Occipital lobe (tissue), 3 donors: ENCODE measurements at places on chromosomes 1 and 21. TPM values are rescaled to one million over a fixed set of nuclear protein-coding genes. Genes with fewer than 3 reads are reported as not detected.

- no peak for DNase-seq
Measured at GRCh38 chr1:20158358-20159070, 19.4 kb downstream of the PLA2G2F start.

DNA sequence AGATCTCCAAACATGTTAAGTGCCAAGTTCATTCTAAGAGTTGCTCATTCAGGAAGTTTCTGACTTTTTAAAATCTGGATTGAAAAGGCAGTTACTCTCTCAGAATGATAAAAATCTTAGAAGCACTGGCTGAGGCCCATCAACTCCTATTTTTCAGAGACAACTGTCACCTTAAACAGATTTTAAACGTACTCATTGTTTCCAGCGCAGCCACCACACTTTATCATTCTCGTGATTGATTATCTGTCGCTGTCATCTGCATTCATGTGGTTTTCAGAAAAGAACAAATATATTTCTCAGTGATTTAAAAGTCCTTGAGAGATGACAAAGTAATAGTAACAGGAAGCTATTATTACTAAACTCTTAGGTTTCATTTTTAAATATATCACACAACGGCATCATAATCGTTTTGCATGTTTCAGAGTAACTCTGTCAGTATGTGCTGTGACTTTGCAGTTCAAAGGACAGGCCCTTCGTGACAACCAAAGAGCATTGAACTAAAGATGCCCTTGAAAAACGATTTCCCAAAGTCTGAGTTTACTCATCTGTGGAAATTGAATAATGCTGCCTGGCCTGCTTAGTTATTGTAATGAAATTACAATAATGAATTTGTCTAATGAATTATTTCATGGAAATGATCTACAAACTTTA lies 14.9 kb upstream of the KCNK1 start:
- DNase-seq = no peak

DNA sequence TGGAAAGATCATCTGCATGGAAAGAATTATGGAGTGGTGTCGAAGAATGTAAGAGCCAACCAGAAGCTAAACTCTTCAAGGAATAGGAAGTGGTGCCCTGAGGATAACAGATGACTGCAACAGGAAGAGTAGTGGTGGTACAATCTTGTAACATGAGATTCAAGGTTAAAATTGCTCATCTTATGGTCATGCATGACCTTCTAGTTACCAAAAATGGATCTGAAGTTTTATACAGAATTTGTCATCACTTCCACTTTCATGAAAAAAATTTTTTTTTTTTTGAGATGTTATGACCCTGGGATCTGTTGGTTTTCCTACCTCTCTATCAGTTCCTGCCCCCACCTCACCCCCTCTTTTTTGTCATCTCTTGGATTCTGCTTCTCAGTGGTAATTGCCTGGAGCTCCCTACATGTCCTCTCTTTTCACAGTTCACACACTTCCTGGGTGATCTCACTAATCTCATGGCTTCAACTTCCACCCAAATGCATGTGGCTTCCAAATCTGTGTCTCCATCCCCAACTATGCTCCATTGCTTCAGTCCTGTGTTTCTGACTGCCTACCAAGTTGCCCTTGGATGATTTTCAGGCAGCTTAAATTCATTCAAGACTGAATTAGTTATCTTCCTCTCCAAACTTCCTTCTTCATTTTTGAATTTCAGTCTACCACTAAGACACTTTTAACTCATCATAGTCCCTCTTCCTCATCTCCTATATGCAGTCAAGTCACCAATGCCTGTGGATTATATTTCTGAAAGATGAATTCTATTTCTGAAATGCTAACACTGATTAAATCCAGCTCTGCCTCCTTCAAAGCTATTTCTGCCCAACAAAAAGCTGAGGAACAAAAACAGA lies 48.4 kb downstream of the SLAMF6 start:
- no peak for DNase-seq

DNA sequence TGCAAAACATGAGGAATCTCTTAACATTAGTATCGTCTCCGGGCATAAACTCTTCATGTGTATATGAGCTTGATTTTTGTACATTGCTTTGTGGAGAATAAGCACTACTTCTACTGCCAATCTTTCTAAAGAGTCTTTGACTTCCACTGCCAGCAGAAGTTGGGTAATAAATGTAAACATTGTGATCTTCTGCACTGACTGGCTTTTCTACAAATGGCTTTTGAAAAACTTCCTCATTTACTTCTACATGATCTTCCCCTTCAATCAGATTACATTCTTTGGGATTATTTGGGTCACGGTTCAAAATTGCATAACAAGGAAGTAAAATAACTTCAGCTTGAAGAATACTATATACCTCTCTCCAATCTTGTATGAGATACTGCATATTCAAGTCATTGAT lies 30.4 kb upstream of the SLC44A5 start:
- DNase-seq = no peak

DNA sequence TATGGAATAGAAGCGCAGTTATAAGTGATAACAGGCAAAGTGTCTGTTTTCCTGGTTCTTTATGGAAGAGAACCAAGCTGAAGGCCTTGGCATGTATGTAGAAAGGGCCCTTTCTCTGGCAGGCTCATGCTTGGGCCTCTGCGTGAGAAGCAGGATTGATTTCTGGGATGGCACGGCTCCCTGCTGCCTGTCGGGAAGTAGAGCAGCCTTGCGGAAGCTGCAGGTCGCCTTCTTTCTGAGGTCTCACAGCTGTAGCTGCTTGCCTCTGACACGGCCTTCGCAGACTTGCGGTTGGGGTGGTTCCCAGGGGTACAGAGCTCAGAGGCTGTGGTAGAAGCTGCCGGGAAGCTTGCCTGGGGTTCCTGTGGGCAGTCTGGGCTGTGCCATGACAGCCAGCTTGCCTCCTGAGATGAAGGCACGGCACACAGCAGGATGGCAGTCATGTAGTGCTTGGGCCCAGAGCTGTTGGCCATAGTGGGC lies 39.4 kb downstream of the TRAPPC10 start:
- DNase-seq = no peak

- no peak for DNase-seq
Measured at GRCh38 chr1:46490406-46490655, 695 bp downstream of the DMBX1 start.

GRCh38 chr1:217881131-217881543 lies 250.0 kb downstream of the SPATA17 start:
- no peak for DNase-seq

GRCh38 chr1:93537396-93537795 lies 89.5 kb downstream of the FNBP1L start:
- no peak for DNase-seq

GRCh38 chr1:234782791-234783190 lies 172.8 kb upstream of the IRF2BP2 start:
- DNase-seq = no peak

GRCh38 chr1:151990856-151991198 lies 2.8 kb downstream of the S100A10 start:
- no peak for DNase-seq

DNA sequence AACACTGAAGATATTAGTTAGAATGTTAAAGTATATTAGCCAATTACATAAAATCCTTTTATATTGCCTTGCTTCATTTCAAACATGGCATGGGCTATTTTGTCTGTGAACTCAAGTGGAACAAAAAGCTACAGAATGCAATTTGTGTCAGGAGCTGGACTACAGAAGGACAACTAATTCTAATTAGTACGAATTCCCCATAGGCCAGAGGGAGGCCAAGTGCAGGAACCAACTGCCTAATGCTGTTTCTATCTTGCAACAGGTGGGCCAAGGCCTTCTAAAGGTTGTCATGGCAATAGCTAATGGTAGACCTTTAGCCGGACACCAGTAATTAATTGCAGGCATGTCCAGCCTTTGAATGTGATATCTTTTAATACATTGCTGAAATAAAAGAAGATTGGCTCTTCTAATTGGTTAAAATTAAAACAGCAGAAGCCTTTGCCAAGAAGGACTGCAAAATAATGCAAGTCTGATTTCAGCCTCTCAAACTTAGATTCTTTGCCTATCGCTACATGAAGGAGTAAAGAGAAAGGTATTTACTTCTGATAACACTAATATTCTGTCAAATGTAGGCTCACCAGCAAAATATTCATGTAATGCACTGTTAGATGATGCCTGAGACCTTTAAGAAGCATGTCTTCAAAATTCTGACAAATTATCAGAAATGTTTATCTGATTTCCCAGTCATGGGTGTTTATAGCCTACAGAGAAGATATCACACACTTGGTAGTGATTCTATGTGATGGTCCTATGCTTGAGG lies 232.1 kb downstream of the LMO4 start:
- no peak for DNase-seq

DNA sequence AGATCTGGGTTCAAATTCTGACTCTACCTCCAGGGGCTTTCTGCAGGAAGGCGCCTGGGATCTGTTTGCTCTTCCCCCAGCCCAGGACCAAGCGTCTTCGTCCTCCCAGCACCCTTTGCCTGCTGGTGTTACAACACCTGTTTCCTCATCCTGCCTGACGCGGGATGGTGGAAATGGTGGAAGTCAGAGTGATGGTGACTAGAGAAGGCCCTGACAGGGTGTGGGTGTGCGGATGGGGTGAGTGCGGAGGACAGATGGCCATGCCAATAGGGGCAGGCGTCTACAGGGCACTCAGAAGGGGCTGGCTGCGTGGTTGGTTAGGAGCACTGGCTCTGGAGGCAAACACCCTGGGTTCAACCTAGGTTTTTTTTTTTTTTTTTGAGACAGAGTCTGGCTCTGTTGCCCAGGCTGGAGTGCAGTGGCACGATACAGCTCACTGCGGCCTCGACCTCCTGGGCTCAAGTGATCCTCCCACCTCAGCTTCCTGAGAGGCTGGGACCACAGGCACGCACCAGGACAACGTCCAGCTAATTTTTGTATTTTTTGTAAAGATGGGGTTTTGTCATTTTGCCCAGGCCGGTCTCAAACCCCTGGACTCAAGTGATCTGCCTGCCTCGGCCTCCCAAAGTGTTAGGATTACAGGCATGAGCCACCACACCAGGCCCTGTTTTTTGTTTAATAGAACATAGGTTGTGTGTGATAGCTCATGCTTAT lies 1.5 kb downstream of the THEMIS2 start:
- DNase-seq = no peak

DNA sequence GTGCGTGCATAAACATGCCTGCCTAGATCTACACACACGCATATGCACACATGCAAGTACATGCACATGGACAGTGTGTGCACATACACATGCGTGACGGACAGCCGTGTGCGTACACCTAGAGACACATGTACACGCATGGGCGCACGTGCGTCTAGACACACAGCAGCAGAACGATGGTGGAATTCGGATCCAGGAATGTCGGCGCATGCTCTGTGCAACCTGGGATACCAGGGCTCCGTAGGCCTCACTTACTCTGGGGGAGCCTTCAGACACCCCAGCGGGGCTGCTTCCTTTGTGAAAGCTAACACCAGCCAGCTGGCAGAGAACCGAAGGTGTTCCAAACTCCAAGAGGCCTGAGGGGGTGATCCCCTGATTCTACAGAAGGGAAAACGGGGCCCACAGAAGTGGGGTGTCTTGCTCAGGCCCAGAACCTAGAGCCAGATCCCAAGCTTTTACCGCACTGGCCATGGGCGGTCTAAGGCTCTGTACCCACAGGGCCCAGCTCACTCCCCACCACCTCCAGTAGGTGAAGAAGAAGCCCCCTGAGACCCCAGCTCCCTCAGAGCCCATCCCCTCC lies 27.4 kb upstream of the ARHGEF16 start:
- no peak for DNase-seq

- no peak for DNase-seq
Measured at GRCh38 chr1:160158031-160158430, 6.6 kb downstream of the ATP1A4 start.

ASTN1 gene
- 67.4 TPM for total RNA-seq

PDE9A gene
- 16.7 TPM for total RNA-seq

LCE1A gene
- not detected for total RNA-seq

FYB2 gene
- total RNA-seq = 0.47 TPM

ZYG11A gene
- 0.47 TPM for total RNA-seq

CENPL gene
- 25.6 TPM for total RNA-seq

PLEKHN1 gene
- total RNA-seq = not detected
